ENCODE measurements at places on chromosomes 6 and 20.

GRCh38 chr6:76633259-76633658, 560.8 kb upstream of the IMPG1 start:
- peak; percentile 72 for DNase-seq

DNA sequence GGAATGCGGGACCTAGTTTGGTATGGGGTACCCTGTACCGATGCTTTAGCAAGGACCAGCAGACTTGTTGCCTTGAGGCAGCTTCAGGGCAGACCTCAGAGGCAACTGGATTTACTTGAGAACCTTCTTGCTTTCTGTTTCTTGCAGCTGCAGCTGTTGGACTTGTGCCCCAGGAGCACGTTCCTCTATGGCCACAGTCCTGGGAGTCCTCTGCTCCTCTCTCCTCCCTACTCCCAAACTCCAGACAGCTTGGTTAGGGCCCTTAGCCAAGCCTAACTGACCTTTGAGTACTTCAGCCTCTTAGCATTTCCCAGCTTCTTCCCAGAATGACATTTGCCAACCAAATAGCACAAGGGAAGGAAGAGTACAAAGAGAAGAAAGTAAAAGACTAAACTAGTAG, 34.7 kb downstream of the GHRH start:
- DNase-seq, result no peak

DNA sequence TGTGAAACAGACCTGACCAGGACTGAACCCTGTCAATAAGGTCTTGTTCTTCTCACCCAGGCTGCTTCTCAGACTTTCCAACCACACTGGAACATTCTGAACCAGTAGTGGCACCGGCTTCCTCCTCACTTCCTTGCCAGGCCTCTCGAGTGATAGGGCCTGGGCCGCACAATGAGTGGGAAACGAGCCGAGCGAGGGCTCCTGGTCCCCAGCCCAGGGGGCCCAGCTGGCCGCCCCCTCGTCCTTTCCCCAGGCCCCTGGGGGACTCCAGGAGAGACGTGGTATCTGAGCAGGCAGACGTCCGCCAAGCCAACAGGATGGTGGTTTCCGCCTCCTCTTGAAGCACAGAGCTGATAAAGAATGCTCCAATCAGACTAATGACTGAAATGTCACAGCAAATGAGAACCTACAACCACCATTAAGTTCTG, 117.9 kb downstream of the GMDS start:
- DNase-seq, result no peak

DNA sequence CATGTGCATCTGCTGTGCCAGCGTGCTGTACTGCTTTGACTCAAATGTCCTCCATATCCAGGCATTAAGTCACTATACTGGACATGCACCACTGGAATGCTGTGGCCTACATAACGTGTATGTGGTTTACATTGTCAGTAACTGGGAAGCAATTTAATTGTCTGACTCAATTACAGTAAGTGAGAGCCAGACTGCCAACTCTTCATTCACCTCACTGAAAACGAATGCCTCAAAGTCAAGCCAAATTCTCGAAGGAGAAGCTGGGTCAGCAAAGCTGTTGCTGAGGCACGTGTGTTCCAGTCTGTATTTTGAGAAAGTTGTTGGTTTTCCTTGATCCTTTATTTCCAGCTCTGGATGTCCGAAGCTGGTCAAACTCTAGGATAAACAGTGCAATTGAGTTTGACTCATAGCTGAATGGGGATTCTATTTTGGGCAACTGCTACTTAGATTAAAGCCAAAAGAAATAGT, 534.3 kb downstream of the COL12A1 start:
- no peak for DNase-seq

- no peak for DNase-seq
Observed at GRCh38 chr6:135647521-135647920, 150.0 kb upstream of the AHI1 start.

DNA sequence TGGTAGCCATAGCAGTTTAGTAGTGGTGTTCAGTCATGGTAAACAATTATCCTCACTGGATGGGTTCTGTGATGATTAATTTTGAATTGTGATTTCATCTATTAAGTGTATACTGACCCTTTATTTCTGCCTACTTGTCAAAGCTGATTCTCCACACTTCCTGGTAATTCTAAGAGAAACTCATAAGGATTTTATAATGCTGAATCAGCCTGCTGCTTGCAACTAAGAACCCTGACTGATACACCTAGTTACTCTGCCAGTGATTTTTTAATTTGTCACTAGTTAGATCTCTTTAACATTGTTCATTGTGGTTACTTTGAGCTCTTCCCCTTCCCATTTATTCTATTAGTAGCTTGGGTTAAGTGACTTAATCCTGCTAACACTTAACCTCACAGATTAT, 8.6 kb downstream of the CDC40 start:
- DNase-seq, result no peak

DNA sequence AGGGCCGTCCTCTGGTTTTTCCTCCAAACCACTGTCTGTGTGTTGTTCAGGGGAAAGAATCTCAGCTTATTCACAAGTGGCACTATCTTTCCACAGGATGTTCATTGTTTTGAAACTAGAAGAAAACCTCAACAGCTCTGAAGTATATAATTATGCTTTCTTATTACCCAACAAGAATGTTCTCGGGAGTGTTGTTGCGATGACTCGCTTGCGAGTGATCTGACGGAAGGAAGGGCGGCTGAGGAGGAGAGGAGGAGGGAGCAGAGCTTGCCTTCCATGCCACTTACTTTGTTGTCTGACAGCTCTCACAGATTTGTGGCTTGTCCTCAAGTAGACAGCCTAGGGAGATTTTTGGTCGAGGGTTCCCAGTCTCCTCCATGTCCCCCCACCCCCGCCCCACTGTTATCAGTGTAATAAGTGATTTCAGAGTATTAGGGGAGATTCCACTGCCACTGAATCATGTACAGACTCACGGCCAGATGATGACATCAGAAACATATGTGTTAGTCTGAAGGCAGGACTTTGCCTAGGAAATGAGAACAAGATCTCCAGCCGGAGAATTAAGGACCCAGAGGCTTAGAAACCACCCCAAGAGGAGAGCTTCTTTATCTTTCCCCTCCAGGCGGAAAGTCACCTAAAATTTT, 80.7 kb upstream of the CCN6 start:
- DNase-seq, result no peak

- DNase-seq, result no peak
Observed at GRCh38 chr6:56279331-56280080, 32.1 kb upstream of the COL21A1 start.

DNA sequence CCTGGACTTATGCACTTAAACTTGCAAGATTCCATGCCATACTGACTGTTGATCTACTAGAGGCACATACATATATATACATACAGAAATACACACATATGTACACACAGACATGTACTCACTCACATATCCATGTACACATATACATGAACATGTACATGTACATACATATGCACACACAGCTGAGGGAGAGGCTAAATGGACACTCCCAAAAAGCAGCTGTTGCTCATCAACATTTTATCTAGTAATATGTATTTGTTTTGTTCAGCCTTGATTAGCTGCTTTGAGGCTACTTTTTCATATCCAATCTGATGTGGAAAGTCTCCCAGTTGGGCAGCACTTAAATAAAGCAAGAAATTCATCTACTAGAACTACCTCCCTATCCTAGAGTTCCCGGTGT, 33.7 kb upstream of the FBXL4 start:
- DNase-seq, result no peak

DNA sequence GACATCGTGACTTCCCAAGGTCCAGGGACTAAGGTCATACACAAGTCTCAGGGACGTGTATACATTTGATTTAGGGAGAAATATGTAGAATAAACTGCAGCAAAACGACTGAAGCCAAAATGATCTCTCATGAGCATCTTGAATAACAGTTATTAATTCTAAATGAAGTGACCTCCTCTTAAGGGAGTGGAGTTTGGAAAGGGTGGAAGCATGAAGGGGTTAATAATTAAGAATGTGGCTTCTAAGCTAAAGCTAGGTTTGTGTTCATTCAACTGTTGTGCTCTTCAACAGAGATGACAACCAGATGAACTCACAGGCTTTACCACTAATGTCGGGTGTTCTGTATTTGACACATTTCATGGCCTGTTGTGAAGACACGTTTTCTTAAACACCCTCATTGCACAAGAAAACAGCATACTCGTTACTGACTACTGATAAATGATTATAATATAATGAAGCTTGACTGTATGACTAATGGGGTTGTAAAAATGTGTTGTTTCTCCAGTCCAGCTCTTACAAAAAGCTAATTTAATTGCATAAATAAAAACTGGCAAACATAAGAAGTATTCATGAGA, 1.5 kb downstream of the PPP1R14C start:
- no peak for DNase-seq

DNA sequence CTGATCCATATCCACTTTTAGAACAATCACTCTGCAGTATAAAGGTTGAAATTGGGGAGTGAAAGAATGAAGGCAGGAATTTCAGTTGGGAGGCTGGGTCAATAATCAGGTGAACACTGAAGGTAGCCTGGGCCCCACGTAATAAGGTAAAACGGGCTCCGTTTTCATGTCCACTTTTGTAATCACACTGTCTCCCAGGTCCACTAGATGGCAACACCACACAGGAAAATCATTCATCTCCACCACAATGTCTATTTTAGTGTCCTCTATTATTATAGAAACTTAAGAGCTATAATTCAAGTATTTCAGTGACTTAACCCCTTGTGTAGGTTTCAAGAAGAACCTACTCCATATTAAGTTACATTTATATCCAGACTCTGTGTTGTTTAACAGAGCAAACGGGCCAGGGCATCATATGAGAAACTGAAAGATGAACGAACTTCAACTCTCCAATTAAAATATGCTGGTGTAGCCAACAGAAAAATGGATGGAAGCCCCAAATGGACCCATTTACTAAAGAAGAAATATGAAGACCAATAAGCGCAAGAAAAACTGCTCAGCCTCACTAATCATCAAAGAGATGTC, 45.9 kb upstream of the MC3R start:
- DNase-seq, result no peak

DNA sequence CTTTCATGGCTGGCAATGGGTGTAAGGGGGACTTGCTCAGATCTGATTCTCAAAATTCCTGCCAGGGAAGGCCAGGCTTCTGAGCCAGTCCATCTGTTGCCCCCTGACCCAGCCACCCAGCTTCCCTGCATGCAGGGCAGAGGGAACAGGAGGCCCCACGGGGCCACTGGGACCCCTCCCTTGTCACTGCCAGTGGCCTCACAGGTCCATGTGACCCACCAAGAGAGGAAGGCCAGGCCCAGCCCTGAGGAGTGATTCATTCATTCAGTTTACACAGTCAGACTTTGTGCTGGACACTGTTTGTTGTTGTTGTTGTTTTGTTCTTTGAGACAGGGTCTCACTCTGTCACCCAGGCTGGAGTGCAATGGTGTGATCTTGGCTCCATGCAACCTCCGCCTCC, 39.5 kb downstream of the UBE2V1 start:
- DNase-seq, result no peak

- DNase-seq, result no peak
Observed at GRCh38 chr6:125102891-125103290, 50.7 kb upstream of the TPD52L1 start.

- no peak for DNase-seq
Observed at GRCh38 chr6:45854149-45854742, 161.4 kb downstream of the CLIC5 start.

GRCh38 chr6:80690551-80691131, 584.2 kb downstream of the BCKDHB start:
- DNase-seq, result no peak

Measured in glutamatergic neuron (in vitro differentiated cells).